ENCODE measurements at places on chromosomes 5 and 9.

DNA sequence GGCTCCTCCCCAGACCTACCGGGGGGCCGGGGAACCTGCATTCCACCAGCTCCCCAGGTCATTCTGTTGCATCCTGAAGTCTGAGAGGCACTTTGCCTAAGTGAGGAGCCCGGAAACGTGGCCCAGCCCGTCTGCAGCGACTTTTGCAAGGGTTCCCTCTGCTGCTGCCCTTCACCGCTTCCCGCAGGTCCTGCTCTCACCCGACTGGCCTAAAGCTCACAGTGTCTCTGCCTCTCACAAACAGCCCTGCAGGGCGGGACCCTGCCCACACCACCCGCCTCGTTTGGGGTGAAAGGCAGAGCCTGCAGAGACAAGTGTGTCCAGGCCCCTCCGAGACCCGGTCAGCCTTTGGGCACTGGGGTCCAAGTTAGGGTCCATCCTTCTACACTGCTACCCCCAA, 9.5 kb upstream of the WDR5 start:
- DNase-seq, result no peak

DNA sequence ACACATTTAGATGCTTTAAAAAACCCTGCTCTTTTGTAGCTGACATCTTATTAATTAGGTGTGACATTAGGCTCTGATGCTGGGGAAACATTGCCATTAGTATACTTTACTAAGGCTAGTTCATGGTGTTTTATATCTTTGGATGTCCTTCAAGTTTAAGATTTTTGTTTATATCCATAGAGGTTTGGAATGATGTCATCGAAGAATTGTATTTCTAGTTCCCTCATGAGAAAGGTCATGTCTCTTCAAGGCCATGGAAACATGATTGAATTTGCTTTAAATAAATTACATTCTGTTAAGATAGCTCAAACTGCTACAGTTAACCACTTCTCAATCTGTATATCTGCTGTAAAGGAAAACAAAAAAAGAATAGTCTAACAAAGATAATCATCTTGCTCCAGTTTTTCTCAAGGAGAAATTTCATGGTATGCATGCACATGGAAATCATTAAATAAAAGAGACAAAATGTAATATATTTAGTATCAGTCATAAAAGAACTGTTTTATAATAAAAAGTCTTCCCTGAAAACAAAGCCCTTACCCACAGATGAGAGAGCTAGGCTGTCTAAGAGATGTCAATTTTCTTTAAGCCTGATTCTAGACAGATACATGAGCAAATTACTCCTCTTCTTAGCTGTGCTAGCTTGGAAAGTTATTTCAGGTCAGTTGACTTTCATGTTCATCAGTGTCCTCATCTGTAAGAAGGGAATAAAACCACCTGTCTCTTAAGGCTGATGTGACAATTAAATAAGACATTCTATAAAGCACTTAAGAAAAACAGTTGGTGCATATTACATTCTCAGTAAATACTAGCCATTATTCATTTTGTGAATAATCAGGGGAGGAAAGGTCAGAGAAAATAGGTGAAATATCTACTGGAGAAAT, 25.0 kb upstream of the STARD4 start:
- DNase-seq, result no peak

- DNase-seq, result no peak
Observed at GRCh38 chr5:63820577-63820976, 141.7 kb downstream of the HTR1A start.

DNA sequence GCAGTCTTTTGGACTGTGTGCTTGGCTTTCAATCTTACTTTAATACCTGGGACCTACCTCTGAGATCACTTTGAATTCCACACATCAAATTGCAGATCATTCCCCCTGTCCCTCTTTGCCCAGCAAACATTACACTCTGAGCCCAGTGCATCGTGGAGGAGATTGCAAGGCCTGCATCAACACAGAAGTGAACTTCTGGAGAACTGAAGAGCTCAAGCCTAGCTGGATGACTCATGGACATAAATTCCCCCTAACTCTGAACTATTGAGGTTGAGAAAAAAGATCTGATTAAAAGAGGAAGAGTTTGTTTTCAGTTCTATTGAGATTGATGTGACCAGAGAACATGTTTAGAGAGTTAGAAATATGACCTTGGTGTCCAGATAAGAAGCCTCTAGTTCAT, 316.0 kb upstream of the DMAC1 start:
- DNase-seq, result no peak

DNA sequence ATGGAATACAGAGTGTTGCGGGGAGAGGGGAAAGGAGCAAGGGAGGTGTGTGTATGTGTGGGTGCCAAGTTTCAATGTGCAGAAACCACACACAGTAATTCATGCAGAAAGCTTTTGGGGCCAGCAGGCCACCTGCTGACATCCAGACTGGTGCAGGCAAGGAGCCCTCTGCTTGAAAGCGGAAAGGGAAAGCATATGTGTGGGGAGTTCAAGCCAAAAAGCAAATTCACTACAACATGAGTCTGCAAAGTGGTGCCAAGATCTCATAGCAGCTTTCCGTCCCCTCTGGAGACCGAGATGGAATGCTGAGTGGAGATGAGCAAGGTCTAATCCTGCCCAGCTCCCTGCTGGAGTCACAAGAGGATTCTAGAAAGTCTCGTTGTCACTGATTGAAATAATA, 159.7 kb upstream of the VLDLR start:
- no peak for DNase-seq

DNA sequence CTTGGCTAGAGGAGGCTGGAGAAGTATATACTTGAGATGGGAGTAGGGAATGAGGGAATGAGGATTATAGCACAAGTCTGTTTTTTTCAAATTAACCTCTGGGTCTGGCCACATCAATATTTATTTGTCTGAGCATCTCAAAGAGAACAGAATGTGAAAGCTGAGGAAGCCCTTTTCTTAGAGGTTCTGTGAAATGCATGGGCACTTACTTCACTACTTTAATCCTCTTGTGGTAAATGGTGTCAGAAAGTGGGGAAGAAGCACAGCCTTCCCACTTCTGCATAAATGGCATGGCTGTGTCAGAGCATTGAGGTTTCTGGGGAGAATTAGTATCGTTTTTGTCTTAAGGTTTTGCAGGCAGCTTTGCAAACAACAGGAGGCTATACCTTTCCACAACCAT, 48.6 kb downstream of the SPATA31D1 start:
- DNase-seq, result no peak

- DNase-seq, result no peak
Observed at GRCh38 chr9:115183436-115183835, 65.5 kb upstream of the TNC start.

- no peak for DNase-seq
Observed at GRCh38 chr5:55540525-55540924, 5.8 kb upstream of the PLPP1 start.

DNA sequence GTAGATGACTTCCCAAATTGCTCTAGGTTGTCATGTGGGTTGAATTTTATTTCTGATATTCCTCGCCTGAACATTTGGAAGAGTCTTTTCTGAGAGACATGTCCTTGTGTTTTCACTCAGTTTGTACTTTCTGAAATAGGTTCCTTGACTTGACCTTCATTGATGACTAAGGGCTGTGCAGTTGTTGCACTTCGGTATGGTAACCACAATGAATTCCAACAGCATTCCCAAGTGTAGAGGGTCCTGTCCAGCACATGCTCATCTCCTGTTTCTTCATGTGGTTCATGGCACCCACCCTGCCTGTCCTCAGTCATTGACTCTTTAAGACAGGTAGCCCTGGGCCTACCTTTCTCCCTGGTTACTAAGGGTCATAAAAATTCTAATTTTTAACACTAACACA, 527.8 kb downstream of the MTRR start:
- DNase-seq, result no peak

DNA sequence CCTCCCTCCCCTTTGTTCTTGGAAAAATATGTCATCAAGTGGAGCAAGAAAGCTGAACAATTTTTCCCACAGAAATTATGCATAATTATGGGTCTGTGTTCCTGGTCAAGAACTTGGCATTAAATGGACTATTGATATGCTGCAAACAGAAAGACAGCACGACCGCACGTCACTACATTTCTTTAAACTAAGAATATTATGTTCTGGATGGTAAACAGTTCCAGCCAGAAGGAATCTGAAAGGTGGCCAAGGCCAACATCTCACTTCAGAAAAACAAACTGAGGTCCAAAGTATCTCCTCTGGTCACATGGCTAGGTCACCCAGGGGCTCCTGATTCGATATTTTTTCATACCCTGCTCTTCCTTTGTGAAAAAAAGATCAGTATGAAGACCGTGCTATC, 173.3 kb upstream of the GAS1 start:
- DNase-seq, result no peak

DNA sequence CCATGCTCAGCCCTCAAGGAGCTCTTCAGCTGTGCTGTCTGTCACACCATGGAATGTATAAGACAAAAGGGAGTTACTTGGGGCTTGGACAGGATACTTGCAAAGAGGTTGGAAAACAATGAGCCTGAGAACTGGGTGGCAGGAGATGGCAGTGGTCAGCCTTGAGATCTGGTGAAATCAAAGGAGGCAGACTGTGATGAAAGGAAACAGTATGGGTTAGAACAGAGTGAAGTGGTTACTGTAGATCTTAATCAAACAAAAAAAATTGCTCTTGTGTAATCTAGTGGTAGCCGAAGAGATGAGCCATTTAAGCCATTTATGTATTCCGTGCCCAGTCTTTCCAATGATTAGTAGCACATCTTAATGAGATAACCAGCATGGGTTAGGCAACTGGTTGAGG, 142.2 kb downstream of the SV2C start:
- DNase-seq, result no peak

DNA sequence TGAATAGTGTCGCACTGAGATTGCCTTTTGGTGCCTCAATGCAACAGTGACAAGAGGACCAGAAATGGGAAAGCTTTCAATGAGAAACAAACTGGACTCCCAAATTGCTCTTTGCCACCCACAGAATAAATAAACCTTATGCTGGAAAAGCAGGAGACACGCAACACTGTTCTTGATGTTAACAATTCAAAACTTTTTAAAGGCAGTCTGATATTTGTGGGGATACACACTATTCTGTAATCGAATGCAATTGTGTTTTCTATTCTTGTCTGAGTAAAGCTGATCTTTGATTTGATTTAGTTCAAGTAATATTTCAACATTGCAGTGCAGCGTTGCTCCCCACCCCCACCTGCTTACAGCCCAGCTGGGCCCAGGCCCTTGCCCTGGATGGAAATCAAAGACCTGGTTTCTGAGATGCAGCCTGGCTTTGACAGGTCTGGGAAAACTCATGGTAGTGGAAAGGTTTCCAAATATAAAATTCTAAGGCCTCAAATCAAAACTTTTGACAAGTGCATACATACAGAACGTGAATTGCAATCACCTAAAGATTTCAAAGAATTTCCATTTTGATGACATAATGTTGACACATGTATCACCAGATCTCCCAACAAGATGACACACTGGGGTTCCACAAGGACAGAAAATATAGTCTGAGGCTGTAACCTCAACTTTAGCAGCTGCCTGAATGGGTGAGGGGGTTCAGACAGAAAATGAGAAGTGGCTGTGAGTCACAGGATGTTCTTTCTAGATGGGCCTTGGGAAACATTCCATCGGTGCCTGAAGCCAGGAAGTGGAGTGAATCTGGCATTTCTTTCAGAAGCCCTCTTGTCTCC, 55.1 kb downstream of the ABCA1 start:
- no peak for DNase-seq

GRCh38 chr9:87497604-87498045, at the start of gene DAPK1:
Gene DAPK1, plus strand, starts transcription at chr9:87497867. Its CDS starts 1,211 bp downstream, at chr9:87499078.
- DNase-seq, result peak; percentile 10

GRCh38 chr5:4833104-4833738, 306.9 kb upstream of the ADAMTS16 start:
- no peak for DNase-seq

DNA sequence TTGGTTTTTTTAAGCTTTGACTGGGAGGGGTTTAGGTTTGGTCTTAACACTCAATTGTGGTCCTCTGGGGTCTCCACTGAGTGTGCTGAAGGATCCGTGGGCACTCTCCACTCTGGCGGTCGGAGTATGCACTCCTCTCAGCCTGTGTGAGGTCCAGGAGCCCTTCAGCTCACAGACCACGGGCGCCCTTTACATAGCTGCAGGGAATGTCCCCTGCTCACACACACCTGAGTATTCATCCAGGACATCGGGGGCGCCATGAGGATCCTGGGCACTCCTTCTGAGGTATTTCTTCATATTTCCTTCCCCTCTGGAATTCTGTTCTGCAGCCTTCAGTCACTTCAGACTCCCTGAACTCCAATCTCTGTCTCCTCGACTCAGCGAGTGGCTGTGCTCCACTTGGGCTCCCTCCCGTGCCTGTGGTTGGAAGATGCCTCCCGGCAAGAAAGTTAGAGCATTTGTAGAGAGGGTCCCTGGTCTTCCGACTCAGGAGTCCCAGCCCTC, 12.5 kb downstream of the TRIP13 start:
- DNase-seq, result no peak
